ENCODE measurements at places on chromosomes 6 and 20. TPM values are rescaled to one million over a fixed set of nuclear protein-coding genes. Genes with fewer than 3 reads are reported as not detected.

DCDC2 gene
- total RNA-seq, result not detected

DCBLD1 gene
- 1.4 TPM for total RNA-seq

CEP43 gene
- 20.3 TPM for total RNA-seq

TNF gene
- 31.6 TPM for total RNA-seq

- H3K4me1 ChIP-seq, result peaks cover 17% of the 10 kb centered on the region
- DNase-seq, result no peak
- H3K27ac ChIP-seq, result no peak overlapping the region
- H3K27me3 ChIP-seq, result peaks cover 5% of the 10 kb centered on the region
Observed at GRCh38 chr20:52924411-52925271, 47.5 kb upstream of the TSHZ2 start.

DNA sequence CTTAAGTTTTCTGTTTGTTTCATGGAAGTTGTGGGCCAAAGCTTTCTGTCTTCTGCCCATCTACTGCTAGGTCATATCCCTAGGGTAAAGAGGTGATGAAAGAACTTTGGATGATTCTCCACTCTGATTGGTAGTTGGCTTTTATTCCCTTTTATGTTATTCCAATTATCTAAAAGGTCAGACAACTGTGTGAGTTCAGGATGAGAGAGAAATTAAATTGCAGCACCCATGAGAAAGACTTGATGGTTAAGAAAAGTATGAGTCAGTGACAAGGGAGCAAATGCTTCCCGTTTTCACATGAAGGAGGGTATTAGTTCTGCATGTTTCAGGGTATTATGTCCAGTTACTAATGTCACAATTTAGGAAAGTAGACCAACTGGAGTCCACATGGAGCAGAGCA is 136.3 kb downstream of the CD109 start:
- peaks cover 1% of the 10 kb centered on the region for H3K36me3 ChIP-seq
- H3K27me3 ChIP-seq, result no peaks in the 10 kb centered on the region
- H3K4me3 ChIP-seq, result no peak overlapping the region
- H3K4me1 ChIP-seq, result no peaks in the 10 kb centered on the region
- DNase-seq, result no peak
- H3K27ac ChIP-seq, result no peak overlapping the region

DNA sequence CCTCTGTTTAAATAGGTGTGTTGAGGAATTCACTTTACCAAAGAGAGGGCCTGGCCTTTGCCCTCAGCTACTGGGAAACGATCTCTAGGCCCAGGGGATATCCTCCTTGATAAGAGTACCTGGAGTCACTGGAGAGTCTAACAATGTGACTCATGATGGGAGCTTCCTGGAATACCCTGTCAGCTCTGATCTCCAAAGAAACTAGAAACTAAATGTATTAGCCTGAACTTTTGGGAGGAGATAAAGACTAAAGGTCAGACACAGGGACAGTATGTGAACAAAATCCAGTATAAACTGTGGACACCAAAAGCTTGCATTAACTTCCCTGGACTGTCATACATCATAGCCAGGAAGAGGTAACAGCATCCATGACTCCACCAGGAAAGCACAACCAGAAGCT is 148.5 kb downstream of the RNGTT start:
- H3K27ac ChIP-seq, result no peak overlapping the region
- H3K4me3 ChIP-seq, result no peak overlapping the region
- no peaks in the 10 kb centered on the region for H3K27me3 ChIP-seq
- DNase-seq, result no peak
- H3K4me1 ChIP-seq, result peaks cover 6% of the 10 kb centered on the region

DNA sequence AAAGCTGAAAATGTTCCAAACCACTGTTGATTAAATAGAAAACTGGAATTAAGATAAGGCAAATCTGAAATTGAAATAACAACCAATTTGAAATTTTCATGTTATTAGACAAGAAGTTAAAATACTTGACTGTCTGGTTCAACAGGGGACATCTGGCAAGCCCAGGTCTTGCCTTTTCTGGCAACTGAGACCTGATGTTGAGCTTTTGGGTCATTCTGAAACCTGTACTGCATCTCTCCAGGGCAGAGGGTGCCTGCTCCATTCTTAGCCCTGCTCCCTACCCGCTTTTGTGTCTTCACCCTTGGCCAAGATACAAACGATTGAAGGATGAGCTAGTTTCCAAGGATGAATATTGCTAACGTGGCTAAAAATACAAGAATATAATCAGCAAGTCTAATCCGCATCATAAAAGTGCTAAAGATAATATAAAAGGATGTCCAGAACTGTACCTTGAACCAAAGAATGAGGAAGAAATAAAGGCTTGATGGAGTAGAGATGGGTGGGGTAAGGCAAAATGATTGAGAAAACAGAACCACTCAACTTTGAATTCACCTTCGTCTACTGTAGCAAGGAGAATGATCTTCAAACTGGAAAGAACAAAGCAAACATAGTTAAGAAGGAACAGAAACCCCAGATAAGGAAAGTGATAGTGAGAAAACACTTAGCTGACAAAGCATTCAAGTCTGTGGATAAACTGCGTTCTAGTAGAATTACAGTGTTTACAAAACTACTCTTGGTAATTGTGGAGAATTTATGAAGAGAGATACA is 109.8 kb upstream of the MAN1A1 start:
- no peaks in the 10 kb centered on the region for H3K27me3 ChIP-seq
- DNase-seq, result no peak
- no peak overlapping the region for H3K27ac ChIP-seq
- H3K36me3 ChIP-seq, result no peaks in the 10 kb centered on the region
- no peak overlapping the region for H3K4me3 ChIP-seq
- peaks cover 3% of the 10 kb centered on the region for H3K4me1 ChIP-seq

DNA sequence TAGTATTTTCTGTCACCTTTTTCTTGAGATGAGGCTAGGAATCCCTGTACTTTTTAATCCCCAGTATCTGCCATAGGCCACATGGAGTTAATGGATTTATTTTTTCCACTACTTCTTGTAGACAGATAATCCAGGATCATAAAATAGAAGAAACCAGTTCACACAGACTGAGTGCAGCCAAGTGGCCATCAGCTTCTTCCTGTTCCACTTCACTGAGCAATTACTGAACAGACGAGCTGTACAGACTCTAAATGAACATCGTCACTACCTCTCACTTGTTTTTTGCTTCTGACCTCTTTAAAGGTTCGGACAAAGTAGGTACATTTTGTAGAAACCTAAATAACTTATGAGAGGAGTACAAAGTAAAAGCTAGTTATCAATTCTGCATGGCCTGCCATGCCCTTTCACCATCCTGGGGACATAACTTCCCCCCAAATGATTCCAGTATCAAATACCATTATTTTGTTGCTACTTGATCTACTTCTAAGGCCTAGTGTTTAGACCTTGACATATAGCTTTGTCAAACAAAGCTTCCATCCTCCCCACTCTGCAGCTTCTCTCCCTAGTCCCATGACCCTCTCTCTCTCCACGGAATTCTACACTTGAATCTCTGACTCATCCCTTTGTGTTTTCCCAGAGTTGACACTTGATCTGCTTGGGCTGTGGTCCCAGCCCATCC is 34.4 kb upstream of the ARHGAP18 start:
- H3K4me1 ChIP-seq, result peaks cover 50% of the 10 kb centered on the region
- H3K36me3 ChIP-seq, result no peaks in the 10 kb centered on the region
- DNase-seq, result no peak
- no peak overlapping the region for H3K4me3 ChIP-seq

DNA sequence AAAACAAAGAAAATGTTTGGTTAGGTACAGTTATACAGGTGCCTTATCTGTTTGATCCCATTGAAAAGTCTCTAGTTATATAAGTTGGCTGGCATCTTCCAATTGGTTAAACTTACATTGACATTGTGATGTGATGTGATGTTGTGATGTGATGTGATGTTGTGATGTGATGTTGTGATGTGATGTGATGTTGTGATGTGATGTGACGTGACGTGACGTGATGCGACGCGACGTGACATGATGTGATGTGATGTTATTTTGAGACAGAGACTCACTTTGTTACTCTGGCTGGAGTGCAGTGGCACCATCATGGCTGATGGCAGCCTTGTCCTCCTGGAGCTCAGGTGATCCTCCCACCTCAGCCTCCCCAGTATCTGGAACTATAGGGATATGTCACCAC is 507.6 kb downstream of the HAO1 start:
- H3K27ac ChIP-seq, result no peak overlapping the region
- no peaks in the 10 kb centered on the region for H3K27me3 ChIP-seq
- no peaks in the 10 kb centered on the region for H3K4me1 ChIP-seq
- DNase-seq, result no peak
- no peak overlapping the region for H3K4me3 ChIP-seq

DNA sequence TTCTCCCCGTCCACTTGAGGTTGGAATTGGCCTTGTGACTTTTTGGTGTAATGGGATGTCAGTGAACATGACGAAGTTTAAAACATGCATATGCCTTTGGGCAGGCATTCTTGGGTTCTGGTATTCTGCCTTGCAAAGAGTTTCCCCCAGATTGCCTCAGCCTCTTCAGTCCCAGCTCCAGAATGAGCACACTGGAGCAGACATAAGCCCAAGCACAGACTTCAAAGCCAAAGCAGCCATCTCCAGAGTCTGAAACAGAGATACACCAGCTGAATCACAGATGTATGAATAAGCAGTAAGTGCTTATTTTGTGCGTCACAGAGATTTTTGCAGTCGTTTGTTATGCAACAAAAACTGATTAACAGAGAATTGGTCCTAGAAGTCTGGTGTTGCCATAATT is 546.0 kb downstream of the FRK start:
- no peaks in the 10 kb centered on the region for H3K36me3 ChIP-seq
- H3K4me3 ChIP-seq, result no peak overlapping the region
- H3K27ac ChIP-seq, result no peak overlapping the region
- H3K4me1 ChIP-seq, result no peaks in the 10 kb centered on the region
- no peak for DNase-seq

DNA sequence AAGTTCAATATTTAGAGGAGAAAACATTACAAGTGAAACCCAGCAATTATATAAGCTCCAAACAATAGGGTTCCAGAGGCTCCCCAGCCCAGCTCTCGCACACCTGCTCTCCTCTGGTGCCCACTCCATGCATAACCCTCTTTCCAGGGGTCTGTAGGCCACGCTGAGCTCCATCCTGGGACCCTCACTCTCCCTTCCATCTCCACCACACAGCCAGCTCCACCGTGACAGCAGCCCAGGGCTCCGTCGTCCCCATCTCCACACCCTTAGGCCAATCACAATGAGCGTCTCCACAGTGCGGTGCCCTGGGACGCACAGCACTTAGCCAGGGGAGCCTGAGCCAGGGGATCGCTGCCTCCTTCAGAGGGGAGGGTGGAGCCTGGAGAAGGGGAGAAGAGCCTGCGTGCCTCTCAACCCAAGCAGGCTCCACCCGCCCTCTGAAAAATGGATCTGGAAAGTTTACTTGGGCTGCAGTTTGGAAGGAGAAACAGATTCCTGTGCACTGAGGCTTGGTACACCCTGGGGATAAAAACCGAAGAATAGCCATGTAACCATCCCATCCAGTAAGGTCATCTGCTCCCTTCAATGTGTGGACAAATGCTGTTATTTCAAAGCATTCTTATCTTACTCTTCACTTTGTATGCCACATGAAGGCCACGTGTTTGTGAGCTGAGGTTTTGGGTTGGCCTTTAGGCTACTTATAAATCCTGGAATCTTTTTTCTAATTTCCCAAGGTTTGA is 72.4 kb upstream of the GGTLC1 start:
- H3K27me3 ChIP-seq, result no peaks in the 10 kb centered on the region
- no peak overlapping the region for H3K4me3 ChIP-seq
- no peak for DNase-seq
- H3K4me1 ChIP-seq, result peaks cover 7% of the 10 kb centered on the region
- no peaks in the 10 kb centered on the region for H3K36me3 ChIP-seq
- H3K27ac ChIP-seq, result no peak overlapping the region

- H3K27ac ChIP-seq, result no peak overlapping the region
- H3K4me1 ChIP-seq, result no peaks in the 10 kb centered on the region
- H3K36me3 ChIP-seq, result peaks cover 15% of the 10 kb centered on the region
- peak; percentile 62 for DNase-seq
Observed at GRCh38 chr6:30013291-30013922, 47.7 kb upstream of the POLR1H start.

DNA sequence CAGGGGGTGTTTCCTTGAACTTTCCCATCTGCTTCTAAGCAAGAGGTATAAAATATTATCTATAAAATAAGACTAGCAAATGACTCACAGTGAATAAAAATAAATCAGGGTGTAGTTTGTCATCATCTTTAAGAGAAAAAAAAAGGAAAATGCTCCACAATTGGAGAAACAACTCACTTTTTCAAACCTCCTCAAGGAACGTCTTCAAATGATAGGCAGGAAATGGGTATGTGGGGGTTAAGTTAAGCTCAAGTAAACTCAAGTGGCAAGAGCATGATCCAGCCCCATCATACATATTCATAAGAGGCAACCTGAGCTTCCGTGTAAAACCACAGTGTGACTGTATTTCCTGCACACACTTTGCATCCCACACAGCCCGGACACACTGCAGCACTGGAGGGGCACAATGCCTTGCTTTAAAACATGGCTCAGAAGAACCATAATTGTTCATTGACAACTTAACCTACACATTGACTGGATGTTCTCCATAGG is 58.5 kb upstream of the CEP85L start:
- H3K4me1 ChIP-seq, result peaks cover 70% of the 10 kb centered on the region
- H3K36me3 ChIP-seq, result peaks cover 7% of the 10 kb centered on the region

GRCh38 chr6:6614983-6615349 is 26.4 kb downstream of the LY86 start:
- peak overlapping the region; percentile 76 for H3K4me3 ChIP-seq
- H3K27me3 ChIP-seq, result no peaks in the 10 kb centered on the region
- DNase-seq, result peak; percentile 27
- peaks cover 3% of the 10 kb centered on the region for H3K36me3 ChIP-seq
- peak overlapping the region; percentile 76 for H3K27ac ChIP-seq

- no peaks in the 10 kb centered on the region for H3K36me3 ChIP-seq
- H3K4me3 ChIP-seq, result no peak overlapping the region
- H3K27me3 ChIP-seq, result peaks cover 57% of the 10 kb centered on the region
- no peak for DNase-seq
Observed at GRCh38 chr20:38737887-38738286, 10.4 kb upstream of the ACTR5 start.

GRCh38 chr6:64429926-64430325 is 794.3 kb downstream of the PHF3 start:
- DNase-seq, result no peak
- H3K4me3 ChIP-seq, result no peak overlapping the region
- no peak overlapping the region for H3K27ac ChIP-seq
- H3K36me3 ChIP-seq, result no peaks in the 10 kb centered on the region
- no peaks in the 10 kb centered on the region for H3K27me3 ChIP-seq

- H3K27me3 ChIP-seq, result no peaks in the 10 kb centered on the region
- H3K4me3 ChIP-seq, result peak overlapping the region; percentile 89
- no peak for DNase-seq
- peaks cover 27% of the 10 kb centered on the region for H3K4me1 ChIP-seq
- peaks cover 14% of the 10 kb centered on the region for H3K36me3 ChIP-seq
- peak overlapping the region; percentile 97 for H3K27ac ChIP-seq
Observed at GRCh38 chr6:12009180-12009685, 2.9 kb upstream of the HIVEP1 start.

All from activated naive CD4-positive, alpha-beta T cell treated with anti-CD3 and anti-CD28 coated beads for 36 hours (primary cell).